ENCODE measurements at places on chromosomes 11 and 22.

- no peak for DNase-seq
These were observed 18.6 kb upstream of the SCN2B start for GRCh38 chr11:118194835-118195627.

GRCh38 chr11:125933030-125933813, 12.6 kb upstream of the VSIG10L2 start:
- DNase-seq: no peak

GRCh38 chr11:130706572-130706971, 209.7 kb downstream of the SNX19 start:
- no peak for DNase-seq

DNA sequence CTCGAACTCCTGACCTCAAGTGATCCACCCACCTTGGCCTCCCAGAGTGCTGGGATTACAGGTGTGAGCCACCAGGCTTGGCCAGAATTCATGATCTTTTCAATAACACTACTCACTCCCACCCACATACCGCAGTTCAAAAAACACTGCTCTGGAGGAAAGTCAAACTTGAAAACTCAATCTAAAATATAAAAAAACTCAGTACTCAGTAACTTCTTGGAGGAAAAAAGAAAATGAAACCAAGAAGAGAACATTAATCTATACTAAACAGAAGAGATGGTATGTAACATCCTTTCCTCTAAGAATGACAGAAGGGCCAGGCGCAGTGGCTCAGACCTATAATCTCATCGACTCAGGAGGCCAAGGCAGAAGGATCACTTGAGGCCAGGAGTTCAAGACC, 58.3 kb downstream of the MRTFA start:
- no peak for DNase-seq

Measured in stimulated activated CD8-positive, alpha-beta memory T cell treated with anti-CD3 and anti-CD28 coated beads, Interleukin-12 subunit alpha, Interleukin-12 subunit beta, amount 100 ng/mL, for 4 hours (primary cell).